Stimulated activated CD8-positive, alpha-beta memory T cell treated with anti-CD3 and anti-CD28 coated beads, Interleukin-7, amount 100 ng/mL, for 24 hours (primary cell): ENCODE measurements at places on chromosomes 5 and 9.

DNA sequence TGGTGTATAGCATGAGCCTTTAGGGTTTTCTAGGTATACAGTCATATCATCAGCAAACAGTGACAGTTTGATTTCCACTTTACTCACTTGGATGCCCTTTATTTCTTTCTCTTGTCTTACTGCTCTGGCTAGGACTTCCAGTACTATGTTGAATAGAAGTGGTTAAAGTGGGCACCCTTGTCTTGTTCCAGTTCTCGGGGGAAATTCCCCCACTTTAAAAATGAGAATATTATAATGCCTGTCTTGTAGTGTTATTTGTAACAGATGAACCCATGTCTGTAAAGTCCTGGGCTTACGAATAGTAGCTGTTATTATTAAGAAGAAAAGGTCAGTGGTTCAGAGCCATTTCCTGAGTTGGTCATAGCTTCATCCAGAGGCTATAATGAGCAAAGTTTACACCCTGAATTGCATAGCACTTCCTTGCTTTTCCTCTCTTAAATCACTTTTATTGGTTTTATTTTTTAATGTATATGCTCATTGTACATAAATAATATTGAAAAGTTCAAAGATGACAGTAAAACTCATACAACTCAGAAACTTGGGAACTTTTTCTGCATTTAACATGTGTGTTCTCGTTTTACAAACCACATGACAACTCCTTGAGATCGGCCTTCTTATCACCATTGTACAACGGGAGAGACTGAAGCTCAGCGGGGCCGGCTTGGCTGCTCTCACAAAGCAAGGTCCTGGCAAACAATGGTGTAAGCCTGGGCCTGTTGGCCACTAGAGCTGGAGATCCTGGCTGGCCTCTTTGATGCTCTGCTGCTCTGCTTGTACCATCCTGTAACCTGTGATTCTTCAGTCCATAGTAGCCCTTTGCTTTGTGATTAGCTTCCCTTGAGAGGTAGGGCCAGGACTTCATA lies 85.2 kb downstream of the CYFIP2 start:
- no peak for DNase-seq

DNA sequence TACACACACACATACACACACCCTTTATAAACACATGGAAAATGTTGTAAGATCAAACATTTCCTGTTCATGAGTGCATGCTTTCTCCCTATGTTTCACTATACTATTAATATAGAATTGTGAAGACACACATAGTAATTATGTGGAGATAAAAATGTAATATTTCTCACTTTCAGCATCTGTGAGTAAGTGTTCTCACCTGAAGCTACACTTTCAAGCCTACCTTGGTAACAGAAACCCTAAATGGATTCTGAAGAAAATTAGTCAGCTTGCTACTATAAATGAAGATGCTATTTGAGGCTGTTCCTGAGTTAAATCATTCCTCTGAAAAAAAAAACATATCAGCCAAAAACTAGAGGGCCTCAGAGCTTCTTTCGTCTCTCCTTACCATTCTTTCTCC lies 81.1 kb upstream of the GNA14 start:
- DNase-seq: no peak

DNA sequence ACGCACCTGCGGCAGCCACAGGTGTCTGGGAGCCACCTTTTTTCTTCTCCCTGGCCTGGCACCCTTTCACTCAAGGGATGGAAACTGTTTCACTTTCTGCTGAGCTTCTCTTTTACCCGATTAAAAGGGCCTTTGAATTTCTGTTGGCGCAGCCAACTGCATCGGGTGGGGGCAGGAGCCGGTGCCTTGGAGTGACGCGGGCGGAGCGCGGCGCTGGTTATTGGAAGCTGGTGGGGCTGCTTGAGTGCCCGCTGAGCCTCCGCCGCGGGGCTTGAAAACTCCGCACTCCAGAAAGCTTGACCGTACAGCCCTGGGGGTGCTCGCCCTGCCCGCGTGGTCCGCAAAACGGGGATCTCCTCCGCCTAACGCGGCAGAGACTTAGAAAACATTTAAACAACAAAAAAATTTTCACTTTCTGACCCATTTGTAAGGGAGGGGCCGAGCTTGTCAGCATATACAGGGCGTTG lies 52.0 kb upstream of the TJP2 start:
- no peak for DNase-seq

DNA sequence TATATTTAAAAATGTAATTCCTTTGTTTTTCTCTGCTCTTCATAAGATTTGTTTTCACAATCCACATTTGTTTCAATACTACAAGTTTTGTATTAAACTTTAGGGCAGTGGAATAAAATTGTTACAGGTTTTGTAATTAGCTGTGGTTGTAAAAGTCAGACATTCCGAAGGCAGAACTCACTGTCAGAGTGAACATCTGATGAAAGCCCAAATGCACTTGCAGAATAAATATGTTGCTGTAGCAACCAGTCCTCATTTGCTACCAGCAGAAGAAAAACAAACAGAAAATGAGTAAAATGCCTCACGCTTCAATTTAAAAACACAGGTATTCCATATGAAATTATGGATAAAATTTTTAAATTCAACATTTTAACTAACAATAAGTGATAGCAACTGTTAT lies 740.1 kb upstream of the FAM174A start:
- no peak for DNase-seq

GRCh38 chr9:135512904-135513303 lies 8.3 kb upstream of the LCN1 start:
- no peak for DNase-seq

GRCh38 chr9:32424616-32425015 lies 40.2 kb downstream of the ACO1 start:
- no peak for DNase-seq

DNA sequence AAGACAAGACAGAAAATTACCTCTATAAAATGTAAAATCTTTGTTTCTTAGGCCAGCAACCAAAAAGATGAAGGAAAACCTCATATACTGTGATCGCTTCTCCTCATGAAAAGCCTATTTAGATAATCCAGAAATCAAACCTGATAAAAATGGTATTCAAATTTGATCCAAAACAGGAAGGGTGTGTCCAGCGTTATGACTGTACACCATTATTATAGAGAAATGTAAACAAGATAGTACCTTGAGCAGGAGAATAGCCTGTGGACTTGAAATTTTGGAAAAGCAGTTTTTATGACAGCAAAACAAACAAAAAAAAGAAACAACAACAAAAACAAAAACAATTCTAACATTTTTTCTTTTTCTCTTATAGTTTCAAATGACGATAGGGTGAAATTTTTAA lies 1382.8 kb upstream of the CDH9 start:
- no peak for DNase-seq

- no peak for DNase-seq
Measured at GRCh38 chr9:135906291-135907005, 898 bp downstream of the CAMSAP1 start.

DNA sequence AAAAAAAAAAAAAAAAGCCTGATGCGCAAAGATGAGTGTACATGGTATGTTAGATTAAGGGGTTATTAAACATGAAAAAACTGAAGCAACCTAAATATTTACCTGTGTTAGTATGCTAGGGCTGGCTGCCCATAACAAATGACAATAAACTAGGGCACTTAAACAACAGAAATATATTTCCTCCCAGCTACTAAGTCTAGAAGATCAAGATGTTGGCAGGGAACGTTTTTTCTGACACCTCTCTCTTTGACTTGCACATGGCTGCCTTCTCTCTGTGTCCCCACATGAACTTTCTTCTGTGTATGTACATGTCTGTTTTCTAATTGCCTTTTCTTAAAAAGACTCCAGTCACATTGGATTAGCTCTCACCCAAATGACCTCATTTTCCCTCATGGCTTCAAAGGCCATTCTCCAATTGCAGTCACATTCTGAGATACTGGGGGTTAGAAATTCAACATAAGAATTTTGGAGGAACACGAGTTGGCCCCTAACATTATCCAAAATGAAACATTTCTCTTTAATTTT lies 694.5 kb downstream of the CDH9 start:
- no peak for DNase-seq
